ENCODE measurements at places on chromosomes 2 and 18.

GRCh38 chr2:21020668-21021288 lies 23.1 kb downstream of the APOB start:
- no peak for DNase-seq

GRCh38 chr2:128468186-128468920 lies 149.7 kb upstream of the HS6ST1 start:
- no peak for DNase-seq

GRCh38 chr2:138475277-138475776 lies 26.2 kb upstream of the SPOPL start:
- no peak for DNase-seq

- DNase-seq: no peak
These were observed 478 bp downstream of the CLHC1 start for GRCh38 chr2:55231546-55232083.

- no peak for DNase-seq
These were observed 50.4 kb downstream of the TNS1 start for GRCh38 chr2:217952409-217952808.

GRCh38 chr2:181036445-181036844 lies 56.0 kb downstream of the UBE2E3 start:
- no peak for DNase-seq

- DNase-seq: no peak
These were observed 120.8 kb downstream of the GLI2 start for GRCh38 chr2:120856421-120856862.

DNA sequence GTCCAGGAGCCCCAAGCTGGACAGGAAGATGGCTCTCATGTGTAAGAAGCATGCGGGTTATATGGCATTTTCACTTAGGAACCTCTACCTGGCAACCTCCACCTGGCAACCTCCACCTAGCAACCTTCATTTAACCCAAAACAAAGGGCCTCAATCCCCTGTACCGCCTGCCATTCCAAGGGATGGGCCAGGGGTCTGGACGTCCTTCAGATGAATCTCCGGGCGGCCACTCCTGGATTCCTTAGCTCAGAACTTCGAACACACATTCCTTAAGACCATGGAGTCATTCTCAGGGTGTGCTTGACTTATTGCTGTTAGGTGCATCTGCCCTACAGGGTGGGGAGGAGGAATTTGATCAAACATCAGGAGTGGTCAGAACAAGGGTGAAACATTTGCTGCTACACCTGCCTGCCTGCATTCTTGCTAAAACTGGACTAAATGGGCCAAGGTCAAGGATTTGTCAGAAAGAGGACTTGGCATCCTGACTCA lies 277.6 kb downstream of the PHLPP1 start:
- DNase-seq: no peak

Measured in C1 segment of cervical spinal cord (tissue), 14 donors.